ENCODE measurements at places on chromosomes 16 and 17.

- no peak for DNase-seq
Observed at GRCh38 chr17:59778996-59779395, 71.5 kb downstream of the VMP1 start.

- peak; percentile 22 for DNase-seq
Observed at GRCh38 chr16:67833030-67833414, 9.1 kb upstream of the THAP11 start.

DNA sequence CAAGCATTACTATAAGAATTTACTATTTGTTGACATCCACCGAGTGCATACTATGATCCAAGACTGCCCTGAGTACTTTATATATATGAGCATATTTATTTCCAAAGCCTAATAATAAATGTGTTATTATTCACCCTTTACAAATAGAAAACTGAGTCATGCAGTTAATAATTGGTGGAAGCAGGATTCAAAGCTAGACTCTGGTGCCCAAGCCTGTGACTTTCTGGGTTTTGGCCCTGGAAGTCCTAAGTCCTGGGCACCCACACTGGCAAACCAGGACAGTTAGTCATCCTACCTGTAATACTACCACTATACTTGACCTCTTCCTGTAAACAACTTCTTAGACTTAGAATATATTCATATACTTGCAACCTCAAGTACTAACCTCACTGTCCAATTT, 257.4 kb upstream of the IRX5 start:
- no peak for DNase-seq

DNA sequence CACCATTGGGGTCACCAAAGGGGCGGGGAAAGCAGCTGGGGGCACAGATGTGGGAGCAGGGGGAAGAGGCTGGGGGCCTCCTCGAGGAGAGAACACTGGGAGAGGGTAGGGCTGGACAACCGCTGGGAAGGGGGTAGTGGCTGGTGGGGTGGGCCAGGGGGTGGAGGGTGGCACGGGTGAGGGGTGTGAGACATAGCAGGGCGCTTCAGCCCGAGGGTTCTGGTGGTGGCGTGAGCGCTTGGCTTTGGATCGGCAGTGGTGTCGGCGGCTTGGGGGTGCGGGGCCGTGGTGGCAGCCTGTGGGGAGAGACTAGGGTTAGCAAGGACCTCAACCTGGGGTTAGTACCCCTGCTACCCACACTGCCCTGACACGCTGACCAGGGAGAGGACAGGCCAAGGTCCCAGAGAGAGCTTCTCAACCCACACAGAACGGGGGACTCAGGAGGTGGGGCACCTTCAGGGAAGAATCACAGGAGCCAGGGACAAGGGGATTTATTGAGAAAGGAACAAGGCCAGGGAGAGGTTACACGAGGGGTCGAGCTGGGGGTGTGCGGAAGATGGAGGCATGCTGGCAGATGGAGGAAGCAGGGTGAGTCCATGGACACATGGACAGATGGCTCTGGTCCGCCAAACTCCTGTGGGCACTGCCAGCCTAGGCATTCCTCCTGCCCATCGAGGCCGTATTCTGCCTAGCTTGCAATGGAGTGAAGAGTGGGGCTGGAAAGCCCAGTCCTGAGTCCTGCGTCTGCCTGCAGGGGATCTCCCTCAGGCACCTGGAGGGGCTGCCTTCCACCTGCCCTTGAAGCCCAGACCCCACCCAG, 8.4 kb downstream of the PER1 start:
- DNase-seq, result no peak

- no peak for DNase-seq
Observed at GRCh38 chr17:76569607-76570279, 15.9 kb downstream of the ST6GALNAC2 start.

- no peak for DNase-seq
Observed at GRCh38 chr16:57601801-57602478, 26.5 kb upstream of the ADGRG1 start.

DNA sequence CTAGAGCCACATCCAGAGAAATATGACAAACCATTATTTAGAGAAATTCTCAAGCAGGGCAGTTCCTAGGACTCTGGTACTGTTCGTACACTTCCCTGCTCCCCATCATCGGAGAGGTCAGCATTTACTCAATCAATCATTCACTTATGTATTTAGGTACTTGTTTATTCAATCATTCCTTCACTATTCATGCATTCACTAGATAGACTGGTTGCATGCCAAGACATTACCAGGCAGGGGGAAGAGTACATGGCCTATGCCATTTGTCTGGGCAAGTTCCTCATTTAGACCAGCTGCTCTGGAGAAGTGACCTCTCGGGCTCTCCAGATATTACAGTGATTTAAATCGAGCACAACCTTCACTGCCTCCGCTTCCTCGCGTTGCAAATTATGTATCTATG, 603.4 kb downstream of the KCNJ2 start:
- no peak for DNase-seq

GRCh38 chr16:66970775-66971720, 10.0 kb downstream of the CES3 start:
- DNase-seq, result no peak

GRCh38 chr16:81863630-81864352, 84.7 kb downstream of the PLCG2 start:
- DNase-seq, result no peak

GRCh38 chr16:87570938-87571867, 31.1 kb upstream of the JPH3 start:
- peak; percentile 37 for DNase-seq

GRCh38 chr17:45087504-45087975, 26.4 kb downstream of the NMT1 start:
- no peak for DNase-seq

DNA sequence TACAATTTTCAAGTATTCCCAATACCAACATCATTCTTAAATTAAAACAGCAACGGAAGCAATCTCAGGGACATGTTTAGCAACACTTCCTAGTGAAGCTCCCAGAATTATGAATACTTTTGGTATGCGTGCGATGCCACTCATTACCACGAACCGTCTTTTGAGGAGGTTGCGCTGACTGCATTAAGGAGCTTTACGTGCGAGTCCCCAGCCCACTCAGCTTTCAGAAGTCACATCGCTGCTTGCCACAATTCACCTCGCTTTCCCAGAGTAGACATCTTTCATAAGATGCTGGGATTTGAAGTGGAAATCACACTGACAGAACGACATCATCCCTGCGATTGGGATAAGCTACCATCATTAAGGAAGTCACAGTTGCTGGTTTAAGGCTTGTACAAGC, 441.6 kb upstream of the HSBP1 start:
- no peak for DNase-seq

DNA sequence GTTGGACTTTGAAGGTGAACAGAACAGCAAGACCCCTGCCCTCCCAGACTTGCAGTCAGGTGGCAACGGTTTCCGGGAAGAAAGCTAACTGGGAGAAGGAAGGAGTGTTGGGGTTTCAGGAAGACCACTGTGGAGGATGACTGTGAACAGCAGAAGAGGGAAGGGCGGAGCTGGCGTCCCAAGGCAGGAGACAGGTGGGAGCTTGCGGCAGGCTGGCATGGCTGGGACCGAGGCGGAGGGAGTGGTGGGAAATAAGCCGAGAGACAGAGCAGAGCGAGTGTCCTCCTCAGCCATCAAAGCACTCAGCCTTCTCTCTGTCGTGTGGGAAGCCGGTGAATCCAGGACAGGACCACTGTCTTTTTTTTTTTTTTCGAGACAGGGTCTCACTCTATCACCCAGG, 108.5 kb upstream of the CACNG5 start:
- DNase-seq, result no peak

DNA sequence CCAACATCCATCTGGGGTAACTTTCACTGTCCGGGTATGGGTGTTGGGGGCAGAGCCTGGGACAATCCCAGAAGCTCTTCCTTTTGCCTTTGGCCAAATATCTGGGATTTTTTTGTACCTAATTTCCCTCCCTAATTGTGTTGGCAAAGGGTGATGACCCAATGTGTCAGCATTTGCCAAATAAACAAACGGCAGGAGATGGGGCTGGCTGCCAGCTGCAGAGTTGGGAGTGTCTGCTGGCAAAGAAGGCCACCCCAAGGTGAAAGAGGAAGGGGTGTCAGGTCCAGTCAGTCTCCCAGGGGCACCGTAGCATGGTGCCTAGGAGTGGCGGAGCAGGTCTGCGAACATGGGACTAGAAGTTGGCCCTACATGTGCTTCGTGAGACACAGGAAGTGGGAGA, 73.0 kb downstream of the SLC6A2 start:
- no peak for DNase-seq

DNA sequence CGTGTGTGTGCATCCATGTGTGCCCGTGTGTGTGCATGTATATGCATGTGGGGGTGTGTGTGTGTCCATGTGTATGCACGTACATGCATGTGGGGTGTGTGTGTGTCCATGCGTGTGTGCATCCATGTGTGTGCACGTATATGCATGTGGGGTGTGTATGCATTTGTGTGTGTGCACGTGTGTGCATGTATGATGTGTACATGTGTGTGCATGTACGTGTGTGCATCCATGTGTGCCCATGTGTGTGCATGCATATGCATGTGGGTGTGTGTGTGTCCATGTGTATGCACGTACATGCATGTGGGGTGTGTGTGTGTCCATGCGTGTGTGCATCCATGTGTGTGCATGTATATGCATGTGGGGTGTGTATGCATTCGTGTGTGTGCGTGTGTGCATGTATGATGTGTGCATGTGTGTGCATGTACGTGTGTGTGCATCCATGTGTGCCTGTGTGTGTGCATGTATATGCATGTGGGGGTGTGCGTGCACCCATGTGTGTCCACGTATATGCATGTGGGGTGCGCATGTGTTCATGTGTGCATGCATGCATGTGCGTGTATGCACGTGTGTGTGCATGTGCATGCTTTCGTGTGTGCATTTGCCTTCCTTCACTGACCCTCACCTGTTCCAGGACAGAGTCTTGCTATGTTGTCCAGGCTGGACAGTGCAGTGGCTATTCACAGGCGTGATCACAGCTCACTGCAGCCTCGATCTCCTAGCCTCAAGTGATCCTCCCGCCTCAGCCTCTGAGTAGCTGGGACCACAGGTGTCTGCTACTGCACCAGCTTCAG, 129.6 kb upstream of the TNRC6C start:
- no peak for DNase-seq

- no peak for DNase-seq
Observed at GRCh38 chr17:57910462-57911420, 44.5 kb downstream of the CUEDC1 start.

GRCh38 chr17:48071654-48072053, 23.5 kb downstream of the NFE2L1 start:
- no peak for DNase-seq

- DNase-seq, result peak; percentile 83
Observed at GRCh38 chr16:87956365-87957231, 5.4 kb downstream of the BANP start.

All from suppressor macrophage treated with lipopolysaccharide for 4 hours (primary cell).